GM18507 (cell line): ENCODE measurements at places on chromosomes 13 and 19.

GRCh38 chr19:51347209-51347928 lies 5.4 kb upstream of the VSIG10L start:
- no peak for DNase-seq

DNA sequence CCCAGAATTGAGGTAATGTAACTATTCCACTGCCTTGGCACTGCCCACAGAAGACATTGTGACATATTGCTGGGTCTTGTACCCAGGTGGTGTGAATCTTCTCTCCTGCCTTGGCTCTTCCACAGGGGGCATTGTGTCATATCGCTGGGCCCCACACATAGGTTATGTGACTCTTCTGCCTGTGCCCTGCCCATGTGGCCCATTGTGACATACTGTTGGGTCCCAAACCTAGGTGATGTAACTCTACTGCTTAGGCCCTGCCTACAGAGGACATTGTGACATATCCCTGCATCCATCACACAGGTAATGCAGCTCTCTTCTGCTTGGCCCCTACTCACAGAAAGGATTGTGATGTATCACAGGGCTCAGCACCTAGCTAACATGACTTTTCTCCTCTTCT lies 37.5 kb upstream of the ZNF254 start:
- DNase-seq, result no peak

- DNase-seq, result no peak
Measured at GRCh38 chr13:51823863-51824262, 19.9 kb upstream of the DHRS12 start.

GRCh38 chr13:36445278-36445677 lies 13.0 kb downstream of the CCNA1 start:
- no peak for DNase-seq

GRCh38 chr19:44303320-44303719 lies 1.5 kb downstream of the ZNF235 start:
- no peak for DNase-seq

- no peak for DNase-seq
Measured at GRCh38 chr19:17063428-17063827, 11.8 kb downstream of the HAUS8 start.

DNA sequence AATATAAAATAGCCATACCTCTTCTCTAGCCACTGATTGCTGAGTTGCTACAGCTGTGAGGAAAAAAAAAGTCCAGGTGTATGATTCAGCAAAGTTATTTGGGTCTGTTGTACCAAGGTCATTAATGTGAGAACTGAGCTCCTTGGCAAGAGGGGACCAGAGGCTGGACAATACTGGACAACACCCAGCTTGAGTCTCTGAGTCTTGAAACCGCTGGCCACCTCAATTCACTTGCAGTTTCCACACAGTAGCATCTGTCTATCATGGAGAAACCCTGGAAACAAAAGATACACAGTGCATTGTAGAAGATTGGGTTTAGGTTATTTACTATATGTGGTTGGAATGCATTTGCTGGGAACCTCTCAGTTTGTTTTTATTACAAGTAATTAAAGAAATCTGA lies 60.4 kb downstream of the WDFY2 start:
- no peak for DNase-seq

- DNase-seq, result no peak
Measured at GRCh38 chr19:12636631-12637030, 25.9 kb downstream of the ZNF791 start.

GRCh38 chr13:21012841-21013681 lies 48.3 kb downstream of the LATS2 start:
- no peak for DNase-seq

DNA sequence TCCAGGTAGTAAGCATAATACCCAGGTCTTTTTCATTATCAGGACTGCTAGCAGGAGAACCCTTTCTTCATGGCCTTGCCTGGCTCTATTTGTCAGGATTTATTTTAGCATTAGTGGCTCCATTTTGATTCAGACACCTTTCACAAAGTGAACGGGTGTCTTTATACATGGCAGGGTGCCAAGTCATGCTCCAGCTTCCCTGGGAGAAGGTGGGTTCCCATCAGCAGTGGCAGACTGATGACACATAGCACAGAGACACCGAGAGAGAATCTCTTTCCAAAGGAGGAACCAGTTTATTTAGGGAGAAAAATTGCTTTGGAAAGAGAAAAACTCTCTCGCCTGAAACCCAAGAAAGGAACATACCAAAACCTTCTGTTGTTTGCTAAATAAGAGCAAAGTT lies 135.3 kb upstream of the TMTC4 start:
- no peak for DNase-seq

GRCh38 chr13:21458813-21459701 lies at the start of gene ZDHHC20:
Gene ZDHHC20 (minus strand): TSS chr13:21459303. CDS start chr13:21459171, 132 bp downstream.
- peak; percentile 88 for DNase-seq

DNA sequence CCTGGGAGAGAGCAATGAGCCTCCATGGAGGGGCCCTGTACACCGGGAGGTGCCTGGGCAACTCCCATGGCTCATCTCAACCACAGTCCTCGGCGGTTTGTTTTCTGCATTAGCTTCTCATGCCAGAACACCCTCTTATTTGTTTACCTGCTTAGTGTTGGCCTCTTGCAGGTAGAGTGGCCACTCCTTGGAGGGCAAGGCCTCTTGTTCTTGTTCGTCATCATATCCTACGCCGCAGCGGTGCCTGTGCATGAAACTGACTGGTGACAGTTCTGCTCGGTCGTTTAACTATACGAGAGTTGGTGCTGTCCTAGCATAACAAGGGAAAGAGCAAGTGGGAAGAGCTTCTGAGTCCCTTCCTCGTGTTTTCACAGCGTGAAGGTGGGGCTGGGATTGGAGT lies 40.5 kb upstream of the RNF113B start:
- no peak for DNase-seq

GRCh38 chr19:55474269-55475265 lies 1.9 kb upstream of the ZNF628 start:
- DNase-seq, result no peak
